Stimulated activated CD8-positive, alpha-beta memory T cell treated with anti-CD3 and anti-CD28 coated beads, Interleukin-4, amount 100 ng/mL, for 1 hour (primary cell): ENCODE measurements at places on chromosomes 11 and 22.

GRCh38 chr22:18033204-18033998, 9.0 kb upstream of the MICAL3 start:
- no peak for DNase-seq

DNA sequence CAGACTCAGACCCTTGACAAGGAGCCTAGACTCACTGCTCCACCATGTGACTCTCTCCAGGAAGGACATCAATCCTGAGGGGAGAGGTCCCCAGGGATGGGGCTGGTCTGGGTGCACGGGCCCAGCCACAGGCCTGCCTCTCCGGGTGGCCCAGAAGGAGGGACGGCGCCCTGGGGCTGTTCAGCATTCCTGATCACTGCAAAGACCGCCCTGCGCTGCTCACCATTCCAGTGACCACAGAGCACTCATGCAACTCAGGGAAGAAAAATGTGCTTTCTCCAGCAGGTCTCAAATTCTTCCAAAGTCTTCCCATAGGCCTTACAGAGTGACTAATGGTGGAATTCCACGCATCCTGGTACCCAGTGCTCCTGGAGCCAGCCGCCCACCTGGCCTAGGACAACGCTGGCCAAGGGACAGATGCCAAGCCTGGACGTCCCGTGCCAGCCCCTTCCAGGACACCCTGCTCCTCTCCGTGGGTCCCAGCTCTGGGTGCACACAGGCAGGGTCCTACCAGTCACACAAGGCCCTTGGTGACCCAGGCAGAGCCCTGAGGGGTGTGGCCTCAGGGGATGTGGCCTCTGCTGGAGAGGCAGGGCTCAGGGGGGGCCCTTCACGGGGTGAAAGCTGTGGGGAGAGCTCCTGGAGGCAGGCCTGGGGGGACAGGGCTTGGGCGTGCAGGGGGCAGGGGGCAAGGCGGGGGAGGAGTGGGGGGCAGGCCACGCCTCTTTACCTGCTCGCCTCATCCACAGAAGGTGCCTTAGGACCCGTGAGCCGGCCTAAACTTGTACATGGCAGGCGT, 178.8 kb downstream of the IGLL1 start:
- DNase-seq: no peak

DNA sequence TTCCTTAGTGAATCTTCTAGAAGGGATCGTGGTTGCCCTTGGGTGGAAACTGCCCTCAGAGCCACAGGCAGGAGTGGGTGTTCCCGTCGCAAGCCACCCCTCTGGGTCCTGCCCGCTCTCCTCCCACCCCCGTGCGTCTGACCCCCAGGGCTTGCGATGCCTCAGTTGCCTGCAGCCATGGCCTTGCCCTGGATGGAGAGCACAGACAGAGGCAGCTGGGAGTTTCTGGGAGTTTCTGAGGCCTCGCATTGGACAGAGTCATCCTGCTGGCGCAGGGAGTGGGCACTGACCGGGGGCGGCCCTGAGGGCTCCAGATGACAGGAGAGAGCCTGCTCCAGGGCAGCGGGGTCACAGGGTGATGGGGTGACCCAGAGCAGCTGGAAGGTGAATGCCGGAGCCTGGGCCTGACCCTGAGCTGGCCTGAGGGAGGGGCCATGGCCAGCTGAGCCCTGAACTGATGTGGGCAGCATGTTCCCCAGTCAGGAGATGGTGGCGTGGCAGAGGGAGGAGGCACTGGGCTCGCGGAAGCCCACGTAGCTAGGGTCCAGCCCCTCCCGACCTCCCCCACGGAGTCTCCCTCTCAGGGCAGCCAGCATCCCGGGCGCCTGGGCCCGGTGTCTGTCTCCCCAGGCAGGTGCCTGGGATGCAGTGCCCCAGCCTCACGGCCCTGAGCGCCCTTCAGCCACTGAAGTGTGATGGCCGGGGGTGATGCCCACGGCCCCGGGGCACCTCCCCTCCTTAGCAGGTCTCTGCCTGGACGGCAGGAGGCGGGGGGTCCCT, 1236.2 kb downstream of the BRD1 start:
- no peak for DNase-seq

DNA sequence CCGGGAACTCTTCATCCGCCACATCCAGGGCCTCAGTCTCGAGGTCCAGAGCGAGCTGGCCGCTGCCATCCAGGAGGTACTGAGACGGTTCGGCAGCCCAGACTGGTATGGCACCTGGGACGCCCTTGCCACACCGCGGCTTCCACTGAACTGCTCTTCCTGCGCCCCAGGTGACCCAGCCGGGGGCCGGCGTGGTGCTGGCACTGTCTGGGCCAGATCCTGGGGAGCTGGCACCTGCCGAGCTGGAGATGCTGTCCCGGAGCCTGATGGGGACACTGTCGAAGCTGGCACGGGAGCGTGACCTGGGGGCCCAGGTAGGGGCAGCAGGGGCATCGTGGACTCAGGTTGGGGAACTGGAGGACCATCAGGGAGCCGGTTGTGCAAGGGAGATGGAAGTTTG, 1.4 kb downstream of the CCDC88B start:
- DNase-seq: no peak

DNA sequence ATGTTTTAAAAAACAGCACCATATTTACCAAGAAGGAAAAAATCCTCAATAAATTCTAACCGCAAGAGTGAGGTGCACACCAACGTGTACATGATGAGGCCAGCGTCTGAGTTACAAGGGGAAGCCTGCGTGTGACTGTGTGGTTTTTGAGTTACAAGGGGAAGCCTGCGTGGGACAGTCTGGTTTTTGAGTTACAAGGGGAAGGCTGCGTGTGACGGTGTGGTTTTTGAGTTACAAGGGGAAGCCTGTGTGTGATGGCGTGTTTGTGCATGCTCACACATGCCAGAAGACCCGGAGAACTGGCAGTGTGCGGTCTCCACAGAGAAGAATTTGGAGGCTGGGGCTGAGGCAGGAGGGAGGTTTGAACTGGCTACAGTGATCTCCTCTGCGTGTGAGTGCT, 1376.4 kb downstream of the TBC1D22A start:
- no peak for DNase-seq

DNA sequence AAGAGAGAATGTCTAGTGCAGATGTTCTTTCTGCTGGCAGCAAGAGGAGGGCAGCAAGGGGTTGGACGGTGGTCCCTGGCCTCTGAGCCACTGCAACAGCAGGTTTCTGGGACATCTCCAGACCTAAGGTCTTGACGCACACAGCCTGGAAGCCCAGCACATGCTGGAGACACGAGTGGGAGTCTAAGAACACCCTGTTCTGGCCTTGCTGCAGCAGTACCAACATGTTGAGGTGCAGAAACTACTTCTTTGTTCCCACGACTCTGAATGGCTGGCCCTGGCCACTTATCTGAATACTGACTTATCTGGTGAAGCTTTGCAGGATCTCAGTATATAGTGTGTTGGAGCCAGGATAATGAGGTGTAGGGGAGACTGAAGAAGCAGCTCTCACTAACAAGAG, 6.8 kb downstream of the MICAL2 start:
- no peak for DNase-seq

GRCh38 chr11:131066551-131066950, 150.3 kb upstream of the SNX19 start:
- no peak for DNase-seq

- DNase-seq: no peak
Measured at GRCh38 chr11:117218133-117218915, 13.5 kb downstream of the PCSK7 start.

DNA sequence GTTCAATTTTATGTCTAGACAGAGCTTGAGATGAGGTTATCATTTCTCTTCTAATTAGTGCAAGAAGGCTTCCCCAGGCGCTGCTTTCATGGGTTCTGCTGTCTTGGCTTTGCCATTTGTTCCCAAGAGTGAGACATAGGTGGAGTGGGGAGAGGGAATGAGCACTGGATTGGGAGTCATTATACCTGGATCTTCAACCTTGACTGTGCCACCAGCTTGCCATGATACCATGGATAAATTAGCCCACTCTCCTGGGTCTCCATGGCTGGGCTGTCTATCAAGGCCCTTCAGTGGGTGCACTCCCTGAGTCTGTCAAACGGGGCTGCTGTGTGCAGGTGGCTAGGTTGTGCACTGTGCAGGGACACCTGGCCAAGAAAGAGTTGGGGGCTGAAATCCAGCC, 15.6 kb upstream of the NECTIN1 start:
- no peak for DNase-seq

DNA sequence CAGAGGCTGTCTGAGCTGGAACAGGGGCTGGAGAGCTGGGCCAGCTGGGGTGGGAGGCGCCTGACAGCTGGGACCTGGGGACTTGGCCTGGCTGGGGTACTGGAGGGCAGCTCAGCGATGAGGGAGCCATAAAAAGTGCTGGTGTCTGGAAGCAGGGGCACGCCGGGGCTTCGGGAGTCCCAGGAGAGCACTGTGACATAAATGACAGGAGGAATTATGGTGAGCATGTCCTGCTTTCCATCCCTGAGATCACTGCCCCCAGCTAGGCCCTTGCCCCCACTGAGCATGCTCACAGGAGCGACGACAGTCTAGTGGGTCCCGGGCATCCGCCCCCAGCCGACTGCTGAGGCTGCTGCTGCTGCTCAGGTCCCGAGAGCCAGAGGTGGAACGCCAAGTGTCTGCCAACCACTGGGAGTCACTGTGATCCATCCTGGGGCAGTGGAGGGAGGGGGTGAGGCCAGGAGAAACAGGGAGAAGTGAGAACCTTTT, 6.2 kb downstream of the ROBO4 start:
- DNase-seq: no peak

GRCh38 chr11:44831605-44832394, 105.0 kb downstream of the TSPAN18 start:
- DNase-seq: no peak

- no peak for DNase-seq
Measured at GRCh38 chr11:3939651-3940190, 84.3 kb downstream of the STIM1 start.

DNA sequence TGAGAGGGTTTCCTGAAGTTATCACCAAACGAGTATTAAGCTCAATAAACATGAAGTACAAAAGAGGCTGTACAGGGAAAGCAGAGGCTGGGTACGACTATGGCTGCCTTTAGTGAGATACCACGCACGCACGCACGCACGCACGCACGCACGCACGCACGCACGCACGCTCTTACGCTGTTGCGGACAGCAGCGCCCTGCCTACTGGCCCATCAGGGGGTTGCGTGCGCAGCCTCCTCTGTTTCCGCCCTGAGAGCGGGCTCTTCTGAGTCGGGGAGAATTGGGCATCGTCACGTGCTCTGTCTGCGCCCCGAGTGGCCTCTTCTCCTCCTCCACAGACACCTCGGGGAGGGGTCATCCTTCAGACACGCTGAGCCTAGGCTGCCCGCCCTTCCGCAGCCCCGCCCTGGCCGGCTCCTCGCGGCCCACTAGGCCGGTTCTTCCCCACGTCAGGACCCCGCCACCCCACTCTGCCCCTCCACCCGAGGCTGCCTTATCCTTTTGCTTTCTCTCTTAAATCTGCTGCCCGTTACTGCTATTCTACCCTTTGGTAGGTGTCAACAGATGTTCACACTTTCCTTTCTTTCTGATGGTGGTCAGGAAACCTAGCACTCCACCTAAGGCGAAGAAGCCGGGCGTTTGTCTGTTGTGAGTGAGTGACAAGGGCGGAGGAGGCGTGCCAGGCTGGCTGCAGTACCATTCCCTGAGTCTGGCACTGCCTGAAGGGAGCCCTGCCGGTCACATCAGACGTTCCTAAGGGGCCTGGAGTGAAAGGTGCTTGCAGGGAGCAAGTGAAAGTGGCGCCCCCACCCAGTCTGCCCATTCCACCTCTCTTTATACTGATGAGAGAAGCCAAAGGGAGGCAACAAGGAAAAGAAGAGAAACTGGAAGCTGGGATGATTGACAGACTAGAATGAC, 300.4 kb upstream of the B3GAT1 start:
- DNase-seq: no peak

DNA sequence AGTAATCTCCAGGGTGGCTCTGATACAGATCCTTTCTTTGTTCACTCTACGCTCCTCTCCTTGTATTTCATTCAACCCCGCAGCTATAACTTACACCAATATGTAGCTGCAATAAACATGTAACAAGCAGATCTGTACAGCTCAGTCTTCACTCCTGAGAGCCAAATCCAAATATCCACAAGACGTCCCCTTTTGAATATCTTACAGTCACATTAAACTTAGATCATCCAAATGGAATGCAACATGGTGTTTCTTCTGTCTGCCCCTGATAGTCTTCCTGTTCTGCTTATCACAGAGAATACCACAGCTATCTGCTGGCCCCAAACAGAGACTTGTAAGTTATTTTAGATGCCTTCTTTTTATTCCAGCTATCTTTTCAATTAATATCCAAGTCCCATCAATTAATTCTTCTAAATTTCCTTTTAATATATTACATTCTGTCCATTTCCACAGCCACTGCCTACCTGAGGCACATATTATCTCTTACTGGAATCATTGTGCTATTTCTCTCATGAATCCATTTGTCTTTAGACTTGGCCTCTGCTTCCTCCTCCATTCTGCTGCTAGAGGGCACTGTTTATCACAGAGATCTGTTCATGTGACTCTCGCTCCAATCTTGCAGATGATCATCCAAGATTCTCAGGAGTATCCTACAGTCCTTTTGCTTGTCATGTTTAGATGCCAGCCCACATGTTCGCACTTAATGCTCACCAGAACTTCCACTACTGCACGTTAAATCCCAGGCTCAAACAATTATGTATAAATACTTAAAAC, 908.6 kb downstream of the NTM start:
- no peak for DNase-seq

DNA sequence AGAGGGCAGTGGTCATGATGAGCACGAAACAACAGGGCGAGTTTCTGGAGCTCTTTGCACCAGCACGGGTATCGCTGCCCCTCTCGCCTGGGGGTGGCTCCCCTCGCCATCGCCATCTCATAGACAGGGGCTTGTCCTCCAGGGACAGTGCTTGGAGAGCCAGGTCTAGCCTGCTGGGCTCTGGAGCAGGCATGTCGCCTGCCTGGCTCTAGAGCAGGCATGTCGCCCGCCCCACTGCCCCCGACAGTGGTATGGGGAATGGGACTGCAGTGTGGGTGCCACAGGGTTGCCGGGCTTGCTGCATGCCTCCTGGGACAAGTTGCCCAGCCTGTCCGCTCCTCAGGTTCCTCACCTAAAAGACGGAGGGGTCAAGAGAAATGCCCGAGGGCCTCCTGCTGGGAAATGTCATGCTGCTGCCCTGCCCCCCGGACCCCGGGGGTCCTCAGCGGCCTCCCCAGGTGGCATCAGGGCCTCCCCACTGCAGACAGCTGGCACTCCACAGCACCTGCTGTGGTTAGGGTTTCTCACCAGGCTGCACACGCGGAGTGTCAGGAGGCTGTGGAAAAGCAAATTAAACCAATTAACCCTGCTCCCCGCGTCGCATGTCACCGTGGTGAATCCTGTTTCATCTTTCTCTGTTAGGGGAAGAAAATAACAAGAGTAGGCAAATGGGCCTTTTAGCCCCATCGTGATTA, 403.0 kb downstream of the TBC1D22A start:
- DNase-seq: no peak

GRCh38 chr11:67098799-67099429, 20.1 kb upstream of the KDM2A start:
- no peak for DNase-seq

GRCh38 chr11:69968396-69969347, 109.4 kb upstream of the ANO1 start:
- DNase-seq: no peak

- DNase-seq: no peak
Measured at GRCh38 chr11:82229341-82229740, 504.3 kb downstream of the FAM181B start.

DNA sequence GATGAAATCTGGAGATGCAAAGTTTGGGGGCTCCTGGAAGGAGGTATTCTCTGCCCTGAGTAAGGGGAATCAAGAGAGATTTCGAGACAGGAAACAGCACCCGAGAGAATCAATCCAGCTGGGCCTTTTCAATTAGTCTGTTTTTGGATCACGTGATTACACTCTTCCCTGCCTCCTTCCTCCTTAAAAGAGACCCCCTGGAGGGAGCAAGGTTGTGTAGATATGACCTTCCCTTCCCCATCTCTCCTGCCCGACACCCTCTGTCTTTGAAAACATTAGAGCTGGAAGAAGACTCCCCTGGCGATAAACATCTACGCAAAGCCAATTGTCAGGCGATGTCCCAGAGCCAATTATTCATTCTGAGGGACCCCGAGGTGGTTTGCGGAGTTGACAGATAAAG, 407.9 kb downstream of the MIAT start:
- DNase-seq: no peak
